ENCODE measurements at places on chromosomes 16 and 17.

GRCh38 chr16:86016201-86016965 is 117.4 kb downstream of the IRF8 start:
- DNase-seq: peak; percentile 63

DNA sequence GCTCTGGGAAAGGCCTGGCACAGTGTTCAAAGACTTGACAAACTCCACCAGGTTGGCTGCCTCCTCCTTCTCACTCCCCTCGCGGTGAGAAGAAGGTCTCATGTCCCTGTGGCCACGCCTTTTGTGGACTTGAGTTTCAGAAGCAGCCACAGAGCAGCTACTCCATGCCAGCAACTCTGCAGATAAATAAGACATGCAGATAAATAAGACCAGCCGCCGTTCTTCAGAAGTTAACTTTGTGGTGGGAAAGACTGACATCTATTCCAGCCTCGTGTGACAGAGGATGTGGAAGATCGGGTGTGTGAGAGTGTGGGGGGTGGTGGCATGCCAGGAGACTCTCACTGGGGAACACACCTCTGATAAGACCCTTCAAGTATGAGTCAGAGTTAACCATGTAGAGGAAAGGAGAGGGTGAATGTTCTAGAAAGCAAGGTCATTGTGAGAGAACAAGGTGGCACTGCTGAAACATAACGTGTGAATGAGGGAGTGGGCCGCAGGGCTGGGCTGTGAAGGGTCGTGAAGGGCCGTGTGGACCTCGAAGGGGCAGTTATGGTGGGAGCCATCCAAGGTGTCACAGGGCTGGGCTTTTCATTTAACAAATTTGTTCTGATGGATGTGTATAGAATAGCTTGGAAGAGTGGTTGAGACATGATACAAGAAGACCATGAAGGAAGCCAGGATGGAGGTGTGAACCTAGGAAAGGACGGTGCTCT is 830 bp downstream of the SPACA3 start:
- no peak for DNase-seq

GRCh38 chr16:57500578-57501111 is 14.4 kb upstream of the DOK4 start:
- no peak for DNase-seq

GRCh38 chr16:87202346-87202745 is 114.8 kb downstream of the C16orf95 start:
- no peak for DNase-seq

DNA sequence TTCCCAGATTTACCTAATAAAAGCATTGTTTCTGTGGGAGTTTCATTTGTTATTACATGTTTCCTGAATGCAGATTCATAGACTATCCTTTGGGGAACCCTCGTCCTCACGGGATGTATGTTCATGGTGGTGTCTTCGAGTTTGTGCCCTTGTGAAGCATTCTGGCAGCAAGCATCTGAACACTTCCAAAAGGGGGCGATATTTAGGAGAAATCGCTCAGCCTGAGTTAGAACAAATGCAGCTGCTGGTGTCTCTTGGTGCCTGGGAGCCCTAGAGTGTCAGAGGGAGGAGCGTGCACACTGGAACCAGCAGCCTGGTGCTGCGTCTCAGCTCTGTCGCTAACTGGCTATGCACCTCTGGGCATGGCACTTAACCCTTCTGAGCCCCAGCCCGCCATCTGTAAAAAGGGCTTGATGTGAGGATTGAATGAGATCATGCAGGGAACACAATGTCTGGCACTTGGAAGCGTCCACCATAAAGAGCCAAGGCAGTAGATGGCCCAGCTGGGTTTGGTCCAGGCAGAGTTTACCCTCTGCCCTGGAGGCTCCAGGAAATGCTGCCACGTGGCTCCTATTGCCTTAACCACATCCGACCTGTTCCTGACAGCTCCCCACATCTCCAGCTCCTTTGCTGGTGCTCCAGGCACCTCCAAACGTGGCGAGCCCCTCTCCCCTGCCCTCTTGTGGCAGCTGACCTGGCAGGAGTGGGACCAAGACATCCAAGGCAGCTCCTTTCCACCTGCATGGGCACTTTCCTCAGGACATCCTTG is 25.0 kb upstream of the C16orf78 start:
- no peak for DNase-seq
